Fibroblast of mammary gland (primary cell): ENCODE measurements at places on chromosomes 3 and 15.
A peak's percentile ranks its signal among the peaks of the same experiment; 100 is the strongest.

- no peak for DNase-seq
These were observed 58.9 kb downstream of the TMEM41A start for GRCh38 chr3:185439745-185440466.

GRCh38 chr3:152269056-152269830, 514 bp downstream of the MBNL1 start:
- DNase-seq = peak; percentile 94

- DNase-seq = no peak
These were observed 19.8 kb downstream of the RAB7A start for GRCh38 chr3:128745742-128746141.

- DNase-seq = no peak
These were observed 154.7 kb upstream of the GOLIM4 start for GRCh38 chr3:168250415-168250861.

DNA sequence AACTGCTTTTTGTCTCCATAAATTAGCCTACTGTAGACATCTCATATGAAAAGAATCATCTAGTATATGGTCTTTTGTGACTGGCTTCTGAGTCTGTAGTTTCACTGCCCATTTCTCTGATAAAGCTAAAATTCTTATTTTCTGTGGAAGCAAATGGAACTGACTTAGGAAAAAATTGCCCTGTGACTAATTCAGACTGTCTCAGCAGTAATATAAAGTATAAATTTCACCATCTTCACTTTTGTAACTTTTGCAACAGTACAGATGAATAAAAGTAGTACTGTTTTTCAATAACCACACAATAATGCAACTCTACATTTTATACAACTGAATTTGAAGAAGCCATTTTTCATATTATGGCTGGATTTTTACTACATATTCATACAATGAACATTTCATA, 104.1 kb downstream of the TBC1D5 start:
- DNase-seq = peak; percentile 62

DNA sequence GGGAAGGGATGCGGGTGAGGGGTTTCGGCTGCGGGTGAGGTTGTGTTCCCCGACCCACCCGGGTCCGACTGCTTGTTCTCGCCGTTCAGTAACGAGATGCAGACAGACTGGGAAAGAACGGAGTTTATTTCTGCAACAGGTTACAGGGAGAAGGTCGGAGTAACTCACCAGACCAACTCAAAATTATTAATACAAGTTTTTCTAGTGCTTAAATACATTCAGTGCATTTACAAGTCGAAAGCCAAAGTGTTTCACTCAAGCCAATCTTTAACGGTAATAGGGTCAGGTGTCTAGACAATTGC, 492 bp upstream of the HIGD1A start:
- DNase-seq = no peak

DNA sequence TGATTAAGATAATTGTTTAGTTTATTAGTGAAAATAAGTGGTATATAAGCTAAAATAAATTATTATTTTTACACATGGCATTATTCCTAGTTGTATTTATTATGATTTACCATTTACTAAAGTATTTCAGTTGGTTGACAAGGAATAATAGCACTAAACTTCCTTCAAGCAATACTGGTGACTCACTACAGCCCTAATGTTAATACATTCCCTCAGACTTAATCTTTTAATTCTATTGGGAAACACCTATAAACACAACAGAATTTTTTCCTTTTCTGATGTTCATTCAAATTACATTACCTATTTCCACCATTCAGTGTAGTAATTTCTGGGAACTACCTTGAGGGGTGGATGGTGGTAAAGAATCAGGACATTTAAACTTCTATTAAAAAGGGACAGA, 264.0 kb downstream of the TIGIT start:
- peak; percentile 46 for DNase-seq

DNA sequence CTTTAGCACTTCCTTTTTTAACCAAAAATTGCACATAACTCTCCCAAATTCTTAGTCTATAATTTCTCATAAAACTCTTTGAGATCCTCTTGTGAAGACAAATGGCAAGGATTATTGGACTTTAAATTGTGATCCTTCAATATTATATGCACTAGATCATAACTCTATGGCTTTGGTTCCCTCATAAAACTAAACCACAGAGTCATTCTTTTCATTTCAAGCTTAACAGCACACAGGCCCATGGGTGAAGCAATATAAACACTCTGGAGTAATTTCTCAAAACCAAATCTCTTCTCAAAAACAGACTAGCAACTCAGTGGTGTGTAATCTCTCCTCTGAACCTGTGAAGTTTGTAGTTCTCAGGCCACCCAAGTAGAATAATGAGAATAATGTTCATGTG, 171.0 kb upstream of the NECTIN3 start:
- DNase-seq = no peak

- DNase-seq = peak; percentile 88
These were observed 5.9 kb downstream of the MEIS2 start for GRCh38 chr15:37094333-37094914.

DNA sequence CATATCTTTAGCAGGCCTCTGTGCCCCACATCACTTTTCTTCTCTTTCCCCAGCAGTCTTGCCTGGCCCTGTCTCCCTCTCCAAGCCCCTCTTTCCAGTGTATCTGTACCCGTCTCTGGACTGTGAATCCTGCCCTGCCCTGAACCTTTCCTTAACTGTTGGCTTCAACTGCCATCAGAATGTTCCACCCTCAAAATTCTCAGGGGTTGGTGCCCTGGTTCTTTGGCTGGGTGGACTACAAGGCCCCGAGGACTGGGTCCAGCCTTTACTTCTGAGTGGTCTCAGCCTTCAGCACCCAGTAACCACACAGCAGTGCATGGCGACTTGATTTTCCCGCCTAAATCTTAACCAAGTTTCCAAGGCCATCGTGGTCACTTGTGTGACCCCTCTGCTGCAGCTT, 333.5 kb upstream of the RGMA start:
- DNase-seq = no peak

- no peak for DNase-seq
These were observed 54.4 kb downstream of the EIF3J start for GRCh38 chr15:44591326-44591725.

DNA sequence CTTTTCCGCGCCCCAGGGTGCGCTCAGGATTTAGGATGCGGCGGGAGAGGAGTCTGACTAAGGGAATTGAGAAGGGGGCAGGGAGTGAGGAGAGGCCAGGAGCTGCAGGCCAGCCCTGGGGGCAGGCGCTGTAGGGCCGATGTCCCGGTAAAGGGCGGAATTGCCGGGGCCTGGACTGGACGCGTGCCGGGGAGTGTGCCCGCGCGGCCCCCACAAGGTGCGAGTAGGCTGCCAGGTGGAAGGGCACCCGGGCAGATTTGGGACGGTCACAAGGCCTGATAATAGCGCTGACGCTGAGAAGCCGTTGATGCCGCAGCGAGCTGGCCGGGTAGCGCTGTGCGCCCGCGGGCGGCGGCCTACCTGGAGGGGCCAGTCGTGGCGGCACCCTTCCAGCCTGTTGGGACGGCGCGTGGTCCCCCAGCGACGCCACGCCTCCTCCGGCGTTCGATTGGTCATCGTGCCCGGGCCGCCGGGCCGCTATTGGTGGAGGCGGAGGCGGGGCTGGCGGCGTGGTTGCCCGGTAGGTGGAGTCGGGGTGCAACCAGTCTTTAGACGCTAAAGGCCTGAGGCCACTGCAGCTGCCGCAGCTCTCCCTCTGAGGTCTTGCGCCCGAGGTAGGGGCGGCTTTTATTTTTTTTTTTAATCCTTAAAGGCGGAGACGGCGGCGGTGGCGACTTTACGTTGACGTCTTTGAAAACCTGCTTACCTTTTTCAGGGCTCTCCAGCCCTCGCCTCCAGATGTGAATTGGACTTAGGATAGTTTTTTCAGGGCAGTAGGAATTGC, 903 bp downstream of the SLC25A38 start:
- peak; percentile 84 for DNase-seq

DNA sequence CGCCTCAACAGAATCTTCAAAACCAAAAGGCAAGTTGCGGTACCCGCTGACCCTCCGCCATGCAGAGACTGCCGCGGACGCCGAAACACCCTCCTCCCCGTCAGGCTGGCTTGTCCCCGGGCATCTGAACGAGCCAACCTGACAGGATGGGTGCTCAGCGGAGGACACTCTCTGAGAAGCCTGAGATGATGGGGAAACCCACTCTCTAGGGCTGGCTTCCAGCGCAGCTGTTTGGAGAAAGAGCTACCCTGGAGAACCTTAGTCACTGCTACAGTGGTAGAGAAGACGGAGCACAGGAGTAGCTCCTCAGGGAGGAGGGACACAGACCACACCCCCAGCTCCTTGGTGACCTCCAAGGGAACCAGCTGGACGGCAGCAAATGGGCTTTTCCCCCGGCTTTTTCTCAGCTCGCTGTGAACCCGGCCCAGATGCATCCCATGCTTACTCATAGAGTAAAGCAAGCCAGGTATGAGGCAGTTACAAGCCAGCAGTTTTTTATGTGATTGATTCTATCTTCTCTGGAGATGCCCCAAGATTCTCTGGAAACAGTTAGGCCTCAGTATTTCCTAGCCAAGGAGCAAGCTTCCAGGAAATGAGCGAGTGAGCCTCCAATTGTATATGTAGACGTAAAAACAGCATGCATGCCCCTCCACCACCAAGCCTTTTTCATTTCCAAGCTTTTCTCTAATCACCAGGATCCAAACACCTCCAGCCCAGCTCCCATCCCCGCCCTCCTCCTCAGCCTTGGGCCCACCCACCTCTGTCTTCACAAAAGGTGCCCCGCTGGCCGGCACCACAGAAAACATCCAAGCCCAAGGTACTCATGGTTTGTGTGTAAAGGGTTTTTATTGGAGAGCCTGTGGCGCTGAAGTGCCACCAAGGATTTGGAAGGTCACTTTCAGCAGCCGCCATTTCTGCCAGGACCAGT, 38.7 kb downstream of the FAM174B start:
- peak; percentile 61 for DNase-seq

DNA sequence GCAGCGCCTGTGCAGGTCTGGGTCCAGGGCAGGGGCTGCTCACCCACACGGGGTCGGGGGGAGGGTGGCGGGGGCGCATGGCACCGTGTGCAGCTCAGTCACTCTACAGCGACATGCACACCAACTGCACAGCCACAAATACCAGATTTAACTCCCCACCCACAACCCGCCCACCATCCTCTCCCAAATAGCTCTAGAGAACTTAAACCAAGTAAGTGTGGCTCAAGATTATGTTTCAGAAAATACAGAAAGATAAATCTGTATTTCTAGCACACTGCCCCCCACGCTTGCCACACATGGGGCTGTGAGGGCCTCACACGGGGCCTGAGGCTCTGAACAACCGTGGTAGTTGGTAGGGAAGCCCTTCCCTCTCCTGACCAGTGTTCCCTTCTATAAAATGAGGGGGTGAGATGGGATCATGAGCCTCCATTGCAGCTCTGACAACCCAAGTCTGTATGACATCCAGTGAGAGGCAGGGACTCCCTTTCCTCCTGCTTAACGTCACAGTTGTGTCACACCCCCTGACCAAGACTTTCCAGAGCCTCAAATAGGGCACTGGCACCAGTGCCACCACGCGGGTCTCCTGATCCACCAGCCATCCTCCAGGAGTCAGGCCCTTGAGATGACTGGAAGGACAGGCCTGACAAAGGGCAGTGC, 23.1 kb downstream of the POC1A start:
- DNase-seq = no peak

DNA sequence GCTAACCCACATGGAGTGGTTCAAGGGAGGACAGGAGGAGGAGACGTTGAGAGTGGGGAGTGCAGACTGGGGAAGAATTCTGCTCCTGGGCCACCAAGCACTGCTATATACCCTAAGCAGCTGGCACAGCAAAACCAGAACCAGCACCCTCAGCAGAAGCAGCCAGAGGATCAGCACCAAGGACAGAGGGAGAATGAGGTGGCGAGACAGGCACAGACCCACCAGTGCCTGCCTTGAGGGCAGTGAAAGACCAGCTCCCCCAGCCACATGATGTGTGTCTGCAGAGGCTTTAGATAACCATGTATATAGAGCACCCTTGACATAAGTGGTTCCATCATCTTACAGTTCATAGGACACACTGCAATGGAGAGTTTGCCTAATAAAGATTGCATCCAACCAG, 319.0 kb downstream of the GABRB3 start:
- DNase-seq = no peak

- no peak for DNase-seq
These were observed 3.7 kb upstream of the SLC41A3 start for GRCh38 chr3:126087552-126088175.

DNA sequence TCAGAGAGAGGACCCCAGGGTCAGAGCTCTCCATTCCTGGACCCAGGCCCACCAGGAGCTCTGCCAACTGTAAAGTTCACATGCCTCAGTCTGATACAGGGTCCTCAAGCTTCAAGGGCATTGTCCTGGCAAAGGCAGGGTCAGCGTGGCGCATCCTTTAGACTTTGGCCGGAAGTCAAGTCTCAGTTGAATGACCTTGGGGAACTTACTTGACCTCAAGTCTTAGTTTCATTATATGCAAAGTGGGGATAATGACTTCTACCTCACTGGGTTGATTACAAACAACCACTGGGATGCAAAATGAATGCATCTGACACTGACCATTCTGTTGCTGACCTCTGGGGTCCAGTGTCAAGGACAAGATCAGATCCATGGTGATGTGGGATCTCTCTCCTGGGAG, 70.6 kb upstream of the CTSH start:
- no peak for DNase-seq

- DNase-seq = no peak
These were observed 22.0 kb upstream of the MUC20 start for GRCh38 chr3:195698647-195699387.

GRCh38 chr3:30437171-30437601, 169.2 kb upstream of the TGFBR2 start:
- DNase-seq = peak; percentile 90

GRCh38 chr3:111326144-111326995, 215.6 kb upstream of the CD96 start:
- peak; percentile 91 for DNase-seq

DNA sequence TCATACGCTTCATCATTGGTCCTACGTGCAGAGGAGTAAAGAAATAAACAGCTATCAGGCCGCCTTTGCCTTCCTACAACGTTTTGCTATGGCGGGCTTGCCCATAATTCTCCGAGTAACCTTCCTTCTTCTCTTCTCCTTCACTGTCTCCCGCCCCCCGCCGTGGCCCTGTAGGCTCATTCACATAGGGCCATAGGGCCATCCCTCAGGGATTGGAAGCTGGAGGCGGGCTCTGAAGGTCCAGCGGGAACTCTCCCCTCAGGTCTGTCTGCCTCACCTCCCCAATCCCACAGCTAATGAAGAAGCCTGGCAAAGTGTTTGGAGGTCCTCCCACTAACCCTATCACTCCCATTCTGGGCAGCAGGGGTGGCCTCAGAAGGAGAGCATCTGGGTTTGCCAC, 43.6 kb downstream of the SEMA5B start:
- no peak for DNase-seq

- DNase-seq = no peak
These were observed 325.3 kb upstream of the ADAMTS9 start for GRCh38 chr3:65013053-65013452.
